ENCODE measurements at places on chromosomes 2 and 18.
A peak's percentile ranks its signal among the peaks of the same experiment; 100 is the strongest.

DNA sequence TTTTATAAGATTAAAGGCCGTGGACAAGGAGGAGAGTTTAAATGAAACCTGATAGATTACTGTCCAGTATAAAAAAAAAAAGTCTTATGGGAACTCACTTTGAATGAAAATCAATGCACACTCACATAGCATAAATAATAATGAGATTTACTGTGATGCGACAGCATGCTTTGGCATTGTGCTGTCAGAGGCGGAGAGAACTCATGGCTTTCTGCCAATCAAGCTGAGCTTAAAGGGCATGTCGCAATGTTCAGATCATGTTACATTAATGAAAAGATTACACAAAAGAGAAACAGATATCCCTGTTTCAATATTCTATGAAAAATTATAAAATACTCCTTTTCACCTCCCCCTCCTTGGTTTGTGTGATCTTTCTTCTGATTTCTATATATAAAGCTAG, 310.8 kb downstream of the ERBB4 start:
- no peak for DNase-seq

DNA sequence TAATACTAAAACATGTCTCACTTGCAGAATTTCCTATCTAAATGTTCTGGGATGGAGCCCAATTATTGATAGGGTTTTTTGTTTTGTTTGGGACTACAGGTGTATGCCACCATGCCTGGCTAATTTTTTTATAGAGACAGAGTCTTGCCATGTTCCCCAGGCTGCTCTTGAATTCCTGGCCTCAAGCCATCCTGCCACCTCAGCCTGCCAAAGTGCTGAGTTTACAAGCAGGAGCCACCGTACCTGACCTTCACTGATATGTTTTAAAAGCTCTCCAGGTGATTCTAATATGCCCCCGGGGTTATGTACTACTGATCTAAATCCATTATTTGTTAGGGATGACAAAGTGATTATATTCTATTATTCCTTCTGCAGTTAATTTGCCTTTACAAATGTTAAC, 2.2 kb downstream of the ELAC1 start:
- no peak for DNase-seq

DNA sequence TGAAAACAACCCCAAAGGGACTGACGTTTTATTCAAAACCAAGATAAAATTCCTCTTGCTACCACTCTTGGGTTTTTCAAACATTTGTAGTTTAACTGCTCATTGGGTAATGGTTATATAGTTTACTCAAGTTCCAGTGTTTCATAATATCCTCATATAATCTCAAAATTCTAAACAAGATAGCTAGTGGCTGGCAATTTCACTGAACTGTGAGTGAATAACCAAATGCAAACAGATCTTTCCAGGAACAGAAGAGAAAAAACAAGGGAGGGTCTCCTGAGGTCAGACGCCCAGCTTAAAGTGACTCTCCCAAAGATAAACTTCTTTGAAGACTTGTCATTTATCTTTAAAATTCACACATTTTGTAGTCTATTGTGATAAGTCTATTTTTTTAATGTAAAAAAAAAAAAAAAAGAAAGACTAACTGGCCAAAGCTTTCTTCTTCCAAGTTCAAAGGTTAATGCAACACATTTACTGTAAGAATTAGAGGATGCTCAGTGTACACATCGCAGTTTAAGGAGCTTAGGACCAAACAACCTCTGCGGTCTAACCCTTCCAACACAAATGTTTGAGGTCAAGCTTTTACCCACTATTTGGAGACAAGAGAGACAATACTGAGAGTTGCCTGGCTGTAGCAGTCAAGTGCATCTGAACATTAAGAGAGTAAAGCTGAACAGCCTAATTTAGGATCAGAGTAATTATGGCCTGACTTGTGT, 26.6 kb downstream of the LPIN2 start:
- no peak for DNase-seq

GRCh38 chr2:128746356-128746755, 427.7 kb upstream of the HS6ST1 start:
- no peak for DNase-seq

GRCh38 chr18:6211174-6211504, 203.6 kb downstream of the L3MBTL4 start:
- DNase-seq: no peak

GRCh38 chr2:100766806-100767205, 53.1 kb upstream of the NPAS2 start:
- DNase-seq: no peak

- DNase-seq: no peak
These were observed 52.5 kb downstream of the MARCHF4 start for GRCh38 chr2:216319771-216320170.

GRCh38 chr2:216404010-216404618, 8.2 kb upstream of the SMARCAL1 start:
- DNase-seq: peak; percentile 23

DNA sequence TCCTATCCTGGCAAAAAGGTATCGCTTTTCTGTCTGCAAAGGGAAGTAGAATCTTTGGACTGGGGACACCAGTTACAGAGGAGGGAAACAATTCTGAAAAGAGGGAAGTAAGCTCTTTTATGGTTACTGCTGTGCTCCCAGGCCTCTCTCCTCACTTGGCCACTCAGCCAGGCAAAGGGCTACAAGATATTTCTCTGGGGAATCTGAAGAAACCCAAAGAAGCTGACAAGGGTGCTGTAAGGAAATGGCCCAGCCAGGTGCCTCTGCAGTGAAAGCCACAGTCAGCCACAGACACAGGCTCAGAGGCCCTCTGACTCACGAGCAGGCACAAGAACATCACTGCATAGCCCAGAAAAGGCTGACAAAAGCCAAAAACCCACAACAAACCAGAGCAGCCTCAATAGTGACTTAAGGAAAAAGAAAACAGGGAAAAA, 5.8 kb downstream of the HDLBP start:
- peak; percentile 33 for DNase-seq

GRCh38 chr2:239439754-239440315, 39.0 kb upstream of the HDAC4 start:
- no peak for DNase-seq

- peak; percentile 44 for DNase-seq
These were observed 252.6 kb downstream of the AGAP1 start for GRCh38 chr2:235746257-235746934.

GRCh38 chr2:230582851-230583283, 129.8 kb upstream of the CAB39 start:
- no peak for DNase-seq

DNA sequence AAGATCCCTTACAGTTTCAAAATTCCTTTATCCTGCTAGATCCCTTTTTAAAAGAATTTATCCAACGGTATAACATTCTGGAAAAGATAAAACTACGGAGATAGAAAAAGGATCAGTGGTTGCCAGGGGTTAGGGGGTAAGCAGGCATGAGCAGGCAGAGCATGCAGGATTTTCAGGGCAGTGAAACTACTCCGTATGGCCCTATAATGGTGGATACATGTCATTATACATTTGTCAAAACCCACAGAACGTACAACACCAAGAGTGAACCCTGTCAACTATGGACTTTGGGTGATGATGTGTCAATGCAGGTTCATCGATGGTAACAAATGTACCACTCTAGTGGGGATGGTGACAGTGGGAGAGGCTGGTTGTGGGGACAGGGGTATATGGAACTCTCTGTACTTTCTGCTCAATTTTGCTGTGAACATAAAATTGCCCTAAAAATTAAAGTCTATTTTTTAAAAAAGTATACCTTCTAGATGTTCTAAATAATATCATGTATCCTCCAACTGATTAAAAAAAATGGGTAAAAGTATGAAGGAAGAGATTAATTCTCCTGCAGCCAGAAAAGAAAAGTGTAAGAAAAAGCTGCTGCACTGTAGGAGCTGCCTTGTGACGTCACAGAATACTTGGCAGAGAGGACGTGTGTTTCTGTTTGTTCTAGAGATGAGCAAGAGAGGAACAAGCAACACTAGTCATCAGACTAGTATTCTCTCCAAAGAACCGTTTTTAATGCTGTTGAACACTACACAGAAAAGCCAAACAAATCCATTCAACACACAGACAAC, 23.6 kb downstream of the ANKRD44 start:
- no peak for DNase-seq

DNA sequence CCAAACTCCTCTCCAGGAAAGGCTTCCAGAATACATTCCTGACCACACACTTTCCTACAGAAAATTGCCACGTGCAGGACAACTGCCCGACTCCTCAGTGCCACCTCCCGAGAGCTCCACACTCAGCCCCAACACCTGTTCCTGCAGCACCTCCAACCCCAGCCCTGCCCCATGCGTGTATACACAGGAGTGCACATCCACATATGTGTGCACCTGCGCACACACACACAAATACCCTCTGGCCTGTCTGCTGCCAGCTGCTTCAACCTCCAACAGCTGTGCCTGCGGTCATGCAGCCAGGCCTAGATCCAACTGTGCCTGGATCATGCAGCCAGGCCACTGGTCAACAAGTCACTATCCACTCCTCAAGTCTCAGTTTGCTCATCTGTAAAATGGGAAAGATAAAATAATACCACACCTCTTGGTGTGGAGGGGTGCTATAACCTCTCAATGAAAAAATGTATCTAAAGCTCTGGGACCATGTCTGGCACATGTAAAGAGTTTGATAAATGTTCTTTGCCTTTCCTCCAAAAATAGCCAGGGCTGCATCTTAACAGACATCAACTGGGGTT, 152.1 kb upstream of the ID2 start:
- DNase-seq: no peak

- no peak for DNase-seq
These were observed 10.7 kb downstream of the COL4A4 start for GRCh38 chr2:227153307-227153706.

DNA sequence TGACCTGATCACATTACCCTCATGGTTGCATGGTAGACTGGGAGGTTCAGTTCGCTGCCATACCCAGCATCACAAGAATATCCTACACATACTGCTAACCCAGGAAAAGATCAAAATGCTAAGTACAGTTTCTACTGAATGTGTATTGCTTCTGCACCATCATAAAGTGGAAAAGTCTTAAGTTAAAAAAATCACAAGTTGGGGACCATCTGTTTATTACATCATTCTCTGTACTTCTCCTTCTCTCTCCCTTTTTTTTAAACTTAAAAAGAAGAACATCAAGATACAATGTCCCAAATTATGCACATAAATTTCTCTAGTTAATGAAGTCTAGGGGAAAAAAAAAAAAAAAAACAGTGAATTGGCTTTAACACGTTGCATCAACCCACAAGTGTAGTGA, 43.3 kb downstream of the NBAS start:
- no peak for DNase-seq

DNA sequence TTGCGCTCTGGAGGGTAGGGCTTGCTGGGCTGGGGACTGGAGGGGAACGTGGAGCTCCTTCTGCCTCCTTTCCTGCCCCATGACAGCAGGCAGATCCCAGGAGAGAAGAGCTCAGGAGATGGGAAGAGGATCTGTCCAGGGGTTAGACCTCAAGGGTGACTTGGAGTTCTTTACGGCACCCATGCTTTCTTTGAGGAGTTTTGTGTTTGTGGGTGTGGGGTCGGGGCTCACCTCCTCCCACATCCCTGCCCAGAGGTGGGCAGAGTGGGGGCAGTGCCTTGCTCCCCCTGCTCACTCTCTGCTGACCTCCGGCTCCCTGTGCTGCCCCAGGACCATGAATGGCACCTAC, 4.3 kb downstream of the GPR35 start:
- peak; percentile 11 for DNase-seq

- no peak for DNase-seq
These were observed 86.8 kb downstream of the SPRED2 start for GRCh38 chr2:65345631-65346030.

DNA sequence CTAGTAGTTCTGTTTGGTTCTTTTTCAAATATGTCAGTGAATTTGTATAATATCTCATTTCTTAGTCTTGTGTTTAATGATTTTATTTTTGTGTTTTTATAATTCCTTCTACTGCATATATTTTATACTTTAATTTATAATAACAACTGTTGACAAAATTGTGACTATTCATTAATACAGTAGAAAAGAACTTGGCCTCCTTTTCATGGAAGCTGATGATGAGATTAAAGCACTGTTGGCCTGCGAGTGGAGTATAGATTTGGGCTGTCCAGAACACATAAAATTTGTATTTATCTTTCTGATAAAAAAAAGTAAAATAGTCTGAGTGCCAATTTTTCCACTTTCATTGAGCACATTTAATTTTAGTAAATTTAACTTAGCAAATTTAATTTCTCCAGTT, 12.1 kb downstream of the CFLAR start:
- no peak for DNase-seq

- DNase-seq: no peak
These were observed 3.1 kb upstream of the TMEM185B start for GRCh38 chr2:120226316-120226715.

- DNase-seq: no peak
These were observed 32.8 kb upstream of the BIN1 start for GRCh38 chr2:127139766-127140165.

DNA sequence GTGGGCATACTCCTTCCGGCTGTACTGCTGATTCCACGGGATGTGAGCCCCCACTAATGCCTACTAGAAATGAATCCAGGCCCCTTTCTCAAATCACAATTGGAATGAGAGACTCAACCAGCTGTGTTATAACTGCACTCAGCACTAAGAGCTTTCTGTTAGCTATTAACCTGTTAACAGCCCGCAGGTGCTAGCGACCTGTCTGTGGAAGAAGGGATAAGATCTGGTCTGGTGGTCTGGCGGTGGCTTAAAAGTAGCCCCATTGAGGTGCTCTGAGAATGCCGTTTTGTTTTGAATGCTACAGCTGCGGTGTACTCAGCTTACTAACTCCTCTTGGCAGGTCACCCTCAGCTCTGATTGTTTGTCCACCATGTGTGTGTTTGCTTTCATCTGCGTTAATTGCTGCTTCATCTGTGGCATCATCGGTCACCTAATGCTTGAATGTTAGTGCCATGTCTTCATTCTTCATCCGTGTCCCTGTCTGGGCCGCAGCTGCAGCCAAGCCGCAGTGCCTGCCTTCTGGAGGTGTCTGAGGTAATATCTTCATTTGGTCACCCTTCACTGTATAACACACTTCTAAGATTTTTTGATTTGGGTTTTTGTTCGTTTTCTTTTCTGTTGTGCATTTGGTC, 16.3 kb downstream of the RAB12 start:
- no peak for DNase-seq

GRCh38 chr2:196105951-196106350, 37.3 kb upstream of the DNAH7 start:
- no peak for DNase-seq

DNA sequence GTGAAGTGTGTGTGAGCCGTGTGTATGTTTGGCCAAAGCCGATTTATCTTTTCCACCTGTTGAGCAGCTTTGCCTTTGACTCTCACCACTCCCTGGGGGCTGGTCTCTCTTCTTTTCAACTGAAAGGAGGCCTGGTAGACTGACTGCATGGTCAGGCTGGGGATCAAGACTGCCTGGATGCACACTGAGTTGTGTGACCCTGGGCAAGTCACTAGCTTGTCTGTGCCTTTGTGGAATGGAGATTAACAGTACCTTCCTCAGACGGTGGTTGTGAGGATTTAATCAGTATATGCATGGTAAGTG, 85.5 kb downstream of the TANC1 start:
- no peak for DNase-seq

DNA sequence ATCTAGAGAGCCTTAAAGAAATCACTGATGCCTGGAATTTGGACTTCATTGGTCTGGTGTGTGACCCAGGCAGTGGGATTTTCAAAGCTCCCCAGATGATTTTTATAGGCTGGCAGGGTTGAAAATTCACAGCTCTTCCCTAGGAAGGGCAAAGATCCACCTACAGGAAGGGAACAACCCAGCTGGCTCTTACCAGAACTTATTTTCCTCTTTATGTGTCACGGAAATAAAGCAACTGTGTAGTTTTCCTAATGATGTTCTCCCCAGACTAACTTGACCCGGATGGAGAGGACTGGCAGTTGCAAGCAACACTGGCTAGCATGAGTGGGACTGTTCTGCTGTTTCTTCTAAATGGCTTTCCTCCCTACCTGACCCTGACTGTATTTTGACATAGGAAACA, 235.6 kb downstream of the ALPK2 start:
- DNase-seq: no peak

All from GM12892 (cell line).